Activated naive CD4-positive, alpha-beta T cell treated with anti-CD3 and anti-CD28 coated beads for 36 hours (primary cell): ENCODE measurements at places on chromosomes 2 and 18. TPM values are rescaled to one million over a fixed set of nuclear protein-coding genes. Genes with fewer than 3 reads are reported as not detected.

- no peaks in the 10 kb centered on the region for H3K4me1 ChIP-seq
- H3K27ac ChIP-seq: no peak overlapping the region
- H3K4me3 ChIP-seq: no peak overlapping the region
- H3K36me3 ChIP-seq: no peaks in the 10 kb centered on the region
- peaks cover 4% of the 10 kb centered on the region for H3K27me3 ChIP-seq
These were observed 100.3 kb downstream of the FEZ2 start for GRCh38 chr2:36497570-36498163.

The FAM237A gene
- total RNA-seq: not detected

- peaks cover 13% of the 10 kb centered on the region for H3K4me1 ChIP-seq
- H3K4me3 ChIP-seq: no peak overlapping the region
- DNase-seq: no peak
- no peak overlapping the region for H3K27ac ChIP-seq
- H3K27me3 ChIP-seq: peaks cover 54% of the 10 kb centered on the region
These were observed 1.9 kb upstream of the SOX11 start for GRCh38 chr2:5690286-5690685.

The IFIH1 gene
- total RNA-seq: 34.6 TPM

The LCT gene
- 0.05 TPM for total RNA-seq

- no peak overlapping the region for H3K4me3 ChIP-seq
- H3K27me3 ChIP-seq: peaks cover 3% of the 10 kb centered on the region
- DNase-seq: peak; percentile 82
- H3K36me3 ChIP-seq: peaks cover 17% of the 10 kb centered on the region
These were observed 94.2 kb upstream of the DLX2 start for GRCh38 chr2:172196768-172197431.

- H3K27ac ChIP-seq: no peak overlapping the region
- no peaks in the 10 kb centered on the region for H3K27me3 ChIP-seq
- no peak overlapping the region for H3K4me3 ChIP-seq
- peaks cover 5% of the 10 kb centered on the region for H3K36me3 ChIP-seq
- H3K4me1 ChIP-seq: peaks cover 77% of the 10 kb centered on the region
These were observed 13.4 kb downstream of the CERS6 start for GRCh38 chr2:168469281-168469988.

DNA sequence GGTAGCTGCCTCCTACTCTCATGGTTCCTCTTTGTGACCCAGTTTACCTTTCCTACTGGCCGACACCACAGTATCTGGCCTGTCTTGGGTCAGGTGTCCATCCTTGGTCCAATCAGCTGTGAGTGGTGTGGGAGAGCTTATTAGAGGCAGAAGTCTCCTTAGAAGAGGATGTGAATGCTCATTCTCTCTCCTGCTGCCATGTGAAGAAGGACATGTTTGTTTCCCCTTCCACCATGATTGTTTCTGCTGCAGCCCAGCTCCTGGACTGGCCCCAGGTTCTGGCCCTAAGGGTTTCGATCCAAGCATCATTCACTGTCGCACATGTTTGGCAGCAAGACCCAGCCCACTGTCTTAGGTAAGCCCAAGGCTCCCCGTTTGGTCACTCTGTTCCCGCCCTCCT lies 55.3 kb upstream of the TGIF1 start:
- no peak for DNase-seq
- H3K27ac ChIP-seq: no peak overlapping the region
- H3K36me3 ChIP-seq: peaks cover 6% of the 10 kb centered on the region
- H3K4me3 ChIP-seq: no peak overlapping the region

DNA sequence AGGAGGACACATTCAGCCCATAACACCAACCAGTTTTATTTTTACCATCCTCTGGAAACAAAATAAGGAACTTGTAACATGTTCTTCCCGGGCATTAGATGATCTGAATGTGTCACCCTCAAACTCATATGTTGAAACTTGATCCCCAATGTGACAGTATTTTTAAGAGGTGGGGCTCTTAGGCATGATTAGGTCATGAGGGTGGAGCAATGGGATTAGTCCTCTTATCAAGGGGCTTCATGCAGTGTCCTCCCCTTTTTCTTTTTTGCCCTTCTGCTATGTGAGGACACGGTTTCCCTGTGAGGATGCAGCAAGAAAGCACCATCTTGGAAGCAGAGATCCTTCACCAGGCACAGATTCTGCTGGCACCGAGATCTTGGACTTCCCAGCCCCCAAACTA lies 401.5 kb upstream of the TRIB2 start:
- H3K4me1 ChIP-seq: peaks cover 25% of the 10 kb centered on the region
- H3K27ac ChIP-seq: no peak overlapping the region
- no peak overlapping the region for H3K4me3 ChIP-seq
- H3K27me3 ChIP-seq: no peaks in the 10 kb centered on the region
- no peak for DNase-seq

- no peaks in the 10 kb centered on the region for H3K27me3 ChIP-seq
- no peak overlapping the region for H3K27ac ChIP-seq
- peaks cover 36% of the 10 kb centered on the region for H3K36me3 ChIP-seq
- H3K4me3 ChIP-seq: peak overlapping the region; percentile 90
These were observed 42.1 kb upstream of the TRIM43B start for GRCh38 chr2:95526360-95527341.

DNA sequence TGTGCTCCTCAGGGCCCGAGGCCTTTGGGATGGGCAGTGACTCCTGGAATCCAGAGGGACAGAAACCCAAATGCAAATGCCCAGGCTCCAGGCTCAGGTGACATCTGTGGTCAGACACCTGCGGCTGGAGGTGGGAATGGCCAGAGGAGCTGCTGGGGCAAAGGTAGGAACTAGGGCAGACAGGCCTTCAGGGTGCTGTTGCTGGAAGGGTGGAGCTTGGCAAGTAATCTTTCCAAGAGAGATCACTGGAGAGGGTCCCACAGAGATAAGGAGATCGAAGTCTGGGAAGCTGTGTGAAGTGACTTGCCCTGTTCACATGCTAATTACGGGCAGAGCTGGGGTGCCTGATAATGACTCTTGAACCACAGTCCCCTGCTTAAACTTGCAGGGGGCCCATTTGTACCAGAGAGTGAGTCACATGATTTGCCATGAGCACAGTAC lies 82.4 kb downstream of the ACAA2 start:
- H3K4me3 ChIP-seq: no peak overlapping the region
- no peaks in the 10 kb centered on the region for H3K36me3 ChIP-seq
- no peak for DNase-seq
- no peak overlapping the region for H3K27ac ChIP-seq

- H3K36me3 ChIP-seq: peaks cover 17% of the 10 kb centered on the region
- no peak for DNase-seq
- no peaks in the 10 kb centered on the region for H3K27me3 ChIP-seq
- H3K27ac ChIP-seq: no peak overlapping the region
- H3K4me1 ChIP-seq: peaks cover 57% of the 10 kb centered on the region
These were observed 45.8 kb downstream of the MBP start for GRCh38 chr18:77086656-77087392.

The DNAJC5G gene
- total RNA-seq: not detected

- H3K36me3 ChIP-seq: no peaks in the 10 kb centered on the region
- no peaks in the 10 kb centered on the region for H3K27me3 ChIP-seq
- peaks cover under 1% of the 10 kb centered on the region for H3K4me1 ChIP-seq
- DNase-seq: peak; percentile 57
These were observed 5.0 kb downstream of the RUFY4 start for GRCh38 chr2:218074031-218074430.

DNA sequence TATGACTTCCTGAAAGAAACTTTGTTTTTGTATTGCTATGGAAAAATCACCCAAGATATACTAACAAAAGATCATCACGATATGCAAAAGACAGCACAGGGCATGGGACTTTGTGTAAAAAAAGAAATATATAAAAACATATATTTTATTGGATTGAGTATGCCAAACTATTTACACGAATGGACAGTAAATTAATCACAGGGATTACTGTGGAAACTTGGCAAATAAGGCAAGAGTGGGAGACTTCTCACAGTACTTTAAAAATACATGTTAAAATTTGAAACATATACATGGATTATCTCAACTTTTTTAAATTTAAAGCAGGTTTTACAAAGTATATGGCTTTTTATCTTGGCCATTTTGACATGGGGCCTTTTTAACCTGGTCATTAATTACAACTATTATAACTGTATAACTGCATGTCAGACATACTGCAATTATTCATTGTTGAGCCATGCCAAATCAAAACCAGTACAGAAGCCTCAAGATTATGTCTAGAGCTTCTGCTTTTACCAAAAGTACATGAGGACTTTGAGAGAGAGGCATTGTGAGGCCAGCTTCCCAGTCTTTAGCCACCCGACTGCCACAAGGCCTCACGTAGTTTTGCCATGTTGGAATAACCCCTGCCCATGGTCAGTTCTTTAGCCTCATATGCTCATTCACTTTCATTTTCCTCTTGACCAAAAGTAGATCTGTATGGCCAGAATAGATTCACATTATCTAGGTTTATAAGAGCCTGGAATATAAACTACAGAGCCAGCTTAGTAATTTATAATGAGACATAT lies 419.8 kb downstream of the SETBP1 start:
- H3K4me1 ChIP-seq: no peaks in the 10 kb centered on the region
- H3K27me3 ChIP-seq: no peaks in the 10 kb centered on the region
- DNase-seq: no peak
- no peaks in the 10 kb centered on the region for H3K36me3 ChIP-seq
- H3K4me3 ChIP-seq: no peak overlapping the region
- H3K27ac ChIP-seq: no peak overlapping the region

The TCF23 gene
- not detected for total RNA-seq

The SIX2 gene
- not detected for total RNA-seq

DNA sequence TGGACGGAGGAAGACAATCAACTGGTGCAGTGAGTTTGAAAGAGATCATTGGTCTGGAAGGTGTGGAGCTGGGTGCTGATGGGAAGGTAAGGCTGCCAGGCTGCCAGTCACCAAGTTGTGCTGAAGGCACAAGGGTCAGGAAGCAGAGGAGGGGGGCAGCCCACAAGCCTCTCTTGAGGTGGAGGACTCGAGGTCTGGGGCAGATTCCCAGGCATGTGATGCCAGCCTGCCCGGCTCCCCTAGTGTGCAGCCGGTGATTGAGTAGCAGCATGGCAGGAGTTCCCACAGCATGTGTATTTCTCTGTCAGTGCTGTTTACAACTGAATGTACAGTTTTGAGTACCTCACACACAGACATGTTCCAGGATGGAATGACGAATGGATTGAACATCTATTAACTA lies 99.3 kb downstream of the CABLES1 start:
- no peak overlapping the region for H3K4me3 ChIP-seq
- no peak for DNase-seq
- no peaks in the 10 kb centered on the region for H3K27me3 ChIP-seq
- peaks cover 1% of the 10 kb centered on the region for H3K36me3 ChIP-seq
- H3K4me1 ChIP-seq: peaks cover 35% of the 10 kb centered on the region

GRCh38 chr2:78701546-78701945 lies 324.0 kb upstream of the REG3G start:
- H3K4me3 ChIP-seq: no peak overlapping the region
- H3K36me3 ChIP-seq: no peaks in the 10 kb centered on the region
- no peak for DNase-seq
- no peak overlapping the region for H3K27ac ChIP-seq
- H3K4me1 ChIP-seq: no peaks in the 10 kb centered on the region

DNA sequence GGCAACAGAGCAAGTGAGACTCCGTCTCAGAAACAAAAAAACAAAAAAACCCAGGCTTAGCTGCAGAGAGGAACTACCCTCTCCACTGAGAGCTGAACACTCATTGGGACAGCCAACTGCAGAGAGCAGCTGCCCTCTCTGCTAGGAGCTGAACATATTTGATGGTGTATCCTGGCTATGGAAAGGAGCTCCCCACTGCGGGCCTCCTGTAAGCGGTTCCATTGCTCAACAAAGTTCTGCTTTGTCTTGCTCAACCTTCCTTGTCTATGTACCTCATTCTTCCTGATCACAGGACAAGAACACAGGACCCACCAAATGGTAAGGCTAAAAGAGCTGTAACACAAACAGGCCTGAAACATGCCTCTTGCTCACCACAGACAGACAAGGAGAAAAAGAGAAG lies 246.3 kb upstream of the LRRTM4 start:
- no peak overlapping the region for H3K4me3 ChIP-seq
- no peaks in the 10 kb centered on the region for H3K36me3 ChIP-seq
- H3K27ac ChIP-seq: no peak overlapping the region
- no peaks in the 10 kb centered on the region for H3K4me1 ChIP-seq
- no peak for DNase-seq

GRCh38 chr2:171109571-171109970 lies 51.1 kb downstream of the TLK1 start:
- DNase-seq: no peak
- H3K4me1 ChIP-seq: peaks cover 37% of the 10 kb centered on the region
- H3K27me3 ChIP-seq: no peaks in the 10 kb centered on the region
- H3K4me3 ChIP-seq: no peak overlapping the region
- peaks cover 24% of the 10 kb centered on the region for H3K36me3 ChIP-seq

GRCh38 chr2:226515344-226516055 lies 284.1 kb downstream of the IRS1 start:
- H3K36me3 ChIP-seq: no peaks in the 10 kb centered on the region
- peaks cover 12% of the 10 kb centered on the region for H3K27me3 ChIP-seq
- no peak overlapping the region for H3K27ac ChIP-seq

The ALK gene
- not detected for total RNA-seq

GRCh38 chr2:76985387-76986136 lies 536.6 kb downstream of the LRRTM4 start:
- no peak overlapping the region for H3K4me3 ChIP-seq
- DNase-seq: no peak
- H3K27ac ChIP-seq: no peak overlapping the region
- H3K4me1 ChIP-seq: no peaks in the 10 kb centered on the region
- no peaks in the 10 kb centered on the region for H3K27me3 ChIP-seq
- no peaks in the 10 kb centered on the region for H3K36me3 ChIP-seq

DNA sequence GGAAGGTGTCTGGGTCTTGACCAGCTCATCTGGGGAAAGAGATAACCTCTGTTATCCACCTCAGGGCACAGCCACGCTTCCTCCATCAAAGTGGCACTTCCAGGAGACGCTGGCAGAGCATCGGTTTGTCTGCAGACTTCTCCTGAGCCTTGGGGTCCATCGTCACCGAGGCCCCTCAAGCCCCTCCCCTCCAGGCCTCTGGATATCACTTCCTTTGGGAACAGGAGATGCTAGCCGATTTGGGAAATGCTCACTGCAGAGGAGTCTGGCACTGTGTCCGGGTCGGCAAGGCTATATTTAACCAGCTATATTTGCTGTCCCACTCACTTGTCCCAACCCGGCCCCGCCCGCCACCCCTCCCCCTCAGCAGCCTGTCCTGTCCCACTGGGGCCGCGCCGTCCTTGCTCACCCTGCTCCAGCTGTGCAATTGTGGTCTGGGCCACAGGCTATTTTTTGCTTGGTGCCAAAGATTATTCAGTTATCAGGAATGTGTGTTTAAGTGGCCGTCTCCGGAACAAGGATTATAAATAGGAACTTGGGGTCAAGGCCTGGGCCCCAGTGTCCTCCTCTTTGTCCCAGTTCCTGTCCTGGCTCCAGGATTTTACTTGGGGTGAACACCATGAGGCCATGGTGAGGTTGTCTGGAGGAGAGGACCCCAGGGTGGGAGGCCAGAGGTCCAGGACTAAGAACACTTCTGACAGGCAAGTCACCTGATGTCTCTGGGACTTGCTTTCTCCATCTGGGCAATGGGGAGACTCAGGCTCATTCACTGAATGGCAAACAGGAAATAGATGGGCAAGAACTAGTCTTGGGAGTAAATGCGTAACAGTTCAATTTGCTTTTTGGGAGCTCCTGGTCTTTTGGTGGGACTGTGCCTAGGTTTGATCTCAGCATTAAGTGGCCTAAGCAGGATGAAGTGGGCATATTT lies 263.6 kb downstream of the DYSF start:
- H3K27me3 ChIP-seq: peaks cover 2% of the 10 kb centered on the region
- no peak overlapping the region for H3K27ac ChIP-seq
- no peak for DNase-seq
- no peaks in the 10 kb centered on the region for H3K36me3 ChIP-seq

The ABHD1 gene
- total RNA-seq: 0.19 TPM

The DNER gene
- total RNA-seq: not detected

GRCh38 chr2:61432990-61433389 lies 37.9 kb downstream of the USP34 start:
- H3K27me3 ChIP-seq: no peaks in the 10 kb centered on the region
- no peak overlapping the region for H3K4me3 ChIP-seq
- peaks cover 5% of the 10 kb centered on the region for H3K36me3 ChIP-seq
- DNase-seq: no peak
- H3K4me1 ChIP-seq: peaks cover 49% of the 10 kb centered on the region

The OSR1 gene
- not detected for total RNA-seq
